Activated CD4-positive, alpha-beta T cell treated with anti-CD3 and anti-CD28 coated beads, Interleukin-2, amount 10 ng/mL, durations not matched to agents 7 days and 5 days (primary cell): ENCODE measurements at places on chromosomes 4 and X. TPM values are rescaled to one million over a fixed set of nuclear protein-coding genes. Genes with fewer than 3 reads are reported as not detected.

DNA sequence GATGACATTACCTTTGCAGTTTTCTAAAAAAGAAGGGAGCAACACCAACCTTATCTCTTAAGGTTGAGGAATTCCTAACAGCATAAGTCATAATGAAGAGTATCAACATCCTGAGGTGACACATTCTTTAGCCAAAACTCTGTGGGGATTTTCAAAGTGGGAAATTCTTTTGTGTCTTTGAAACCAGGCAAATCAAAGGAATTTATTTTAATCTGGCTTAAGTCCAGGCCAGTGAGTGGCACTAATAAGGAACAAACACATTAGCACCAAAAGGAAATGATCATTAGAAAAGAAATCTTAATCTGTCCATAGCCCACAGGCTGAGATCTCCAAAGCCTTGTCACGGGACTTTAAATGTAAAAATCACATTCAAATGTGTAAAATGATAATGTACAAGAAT lies 110.1 kb downstream of the LARP7 start:
- no peaks in the 10 kb centered on the region for H3K4me1 ChIP-seq
- DNase-seq = no peak
- no peak overlapping the region for H3K27ac ChIP-seq
- peaks cover 14% of the 10 kb centered on the region for H3K27me3 ChIP-seq

DNA sequence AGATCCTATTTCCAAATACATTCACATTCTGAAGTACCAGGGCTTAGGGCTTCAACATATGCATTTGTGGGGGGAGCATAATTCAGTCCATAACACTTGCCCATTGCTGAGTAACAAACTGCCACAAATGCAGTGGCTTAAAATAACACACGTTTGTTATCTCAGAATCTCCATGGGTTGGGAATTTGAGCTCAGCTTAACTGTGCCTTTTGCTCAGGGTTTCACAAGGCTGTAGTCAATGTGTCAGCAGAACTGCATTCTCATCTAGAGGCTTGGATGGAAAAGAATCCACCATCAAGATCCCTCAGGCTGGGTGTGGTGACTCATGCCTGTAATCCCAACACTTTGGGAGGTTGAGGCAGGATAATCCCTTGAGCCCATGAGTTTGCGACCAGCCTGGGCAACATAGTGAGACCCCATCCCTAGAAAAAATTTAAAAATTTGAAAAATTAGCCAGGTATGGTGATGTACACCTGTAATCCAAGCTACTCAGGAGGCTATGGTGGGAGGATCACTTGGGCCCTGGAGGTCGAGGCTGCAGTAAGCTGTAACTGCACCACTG lies 25.8 kb upstream of the TBL1X start:
- no peaks in the 10 kb centered on the region for H3K27me3 ChIP-seq
- DNase-seq = no peak
- H3K36me3 ChIP-seq = no peaks in the 10 kb centered on the region
- no peak overlapping the region for H3K27ac ChIP-seq
- no peak overlapping the region for H3K4me3 ChIP-seq
- H3K4me1 ChIP-seq = peaks cover 3% of the 10 kb centered on the region

DNA sequence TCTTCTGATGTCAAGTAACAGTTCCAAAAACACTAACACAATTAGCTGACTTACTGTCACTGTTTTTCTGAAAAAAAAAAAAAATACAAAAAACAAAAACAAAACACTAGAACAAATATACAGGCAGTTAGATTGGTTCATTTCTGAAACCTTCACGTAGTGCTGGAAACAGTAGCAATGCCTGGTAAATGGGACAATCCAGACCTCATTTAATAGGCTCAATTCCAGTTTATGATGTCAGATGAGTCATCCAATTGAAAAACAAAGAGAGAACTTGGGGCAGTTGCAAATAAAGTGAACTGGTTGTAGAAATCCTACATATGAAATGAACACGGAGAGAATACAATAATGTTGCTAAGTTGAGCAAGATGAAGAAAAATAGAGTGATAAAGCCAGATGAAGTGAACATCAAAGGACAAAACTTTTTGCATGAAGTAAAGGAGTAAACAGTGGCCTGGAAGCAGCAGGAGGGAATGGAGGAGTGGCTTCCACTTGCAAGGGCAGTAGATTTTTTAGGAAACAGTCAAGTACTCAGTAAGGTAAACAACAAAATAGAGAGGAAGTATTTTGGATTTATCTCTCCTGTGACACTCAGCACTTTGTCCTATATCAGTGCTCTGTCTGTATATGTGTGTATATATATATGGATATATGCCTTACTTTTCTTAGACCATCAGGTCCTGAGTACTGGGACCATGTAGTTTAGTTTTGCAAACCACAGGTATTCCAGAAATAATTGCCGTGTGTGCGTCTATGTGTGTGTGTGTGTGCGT lies 39.3 kb upstream of the MAGEA10 start:
- no peak for DNase-seq
- no peaks in the 10 kb centered on the region for H3K36me3 ChIP-seq
- no peak overlapping the region for H3K4me3 ChIP-seq
- H3K4me1 ChIP-seq = no peaks in the 10 kb centered on the region

DNA sequence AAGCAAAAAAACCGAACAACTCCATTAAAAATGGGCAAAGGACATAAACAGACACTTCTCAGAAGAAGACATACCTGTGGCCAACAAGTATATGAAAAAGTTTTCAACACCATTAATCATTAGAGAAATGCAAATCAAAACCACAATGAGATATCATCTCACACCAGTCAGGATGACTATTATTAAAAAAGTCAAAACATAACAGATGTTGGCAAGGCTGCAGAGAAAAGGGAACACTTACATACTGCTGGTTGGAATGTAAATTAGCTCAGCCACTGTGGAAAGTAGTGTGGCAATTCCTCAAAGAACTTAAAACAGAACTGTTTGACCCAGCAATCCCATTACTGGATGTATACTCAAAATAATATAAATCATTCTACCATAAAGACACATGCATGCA lies 436.3 kb downstream of the KLHL13 start:
- H3K27ac ChIP-seq = no peak overlapping the region
- H3K36me3 ChIP-seq = no peaks in the 10 kb centered on the region
- H3K4me1 ChIP-seq = no peaks in the 10 kb centered on the region
- H3K4me3 ChIP-seq = no peak overlapping the region
- H3K27me3 ChIP-seq = no peaks in the 10 kb centered on the region

DNA sequence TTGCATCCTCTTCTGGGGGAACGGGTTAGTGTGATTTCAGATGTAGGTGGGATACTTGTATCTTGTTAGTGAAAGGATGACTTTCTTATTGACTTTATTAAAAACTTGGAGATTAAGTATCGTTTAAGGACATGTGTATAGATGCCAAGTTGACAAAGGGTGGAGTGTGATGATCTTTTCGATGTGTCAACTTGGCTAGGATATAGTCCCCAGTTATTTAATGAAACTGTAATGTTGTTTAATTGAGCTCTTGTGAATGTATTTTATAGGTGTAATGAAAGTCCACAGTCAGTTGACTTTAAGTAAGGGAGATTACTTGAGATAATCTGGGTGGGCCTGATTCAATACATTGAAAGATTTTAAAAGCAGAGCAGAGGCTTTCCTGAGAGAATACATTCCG lies 127.0 kb downstream of the AASDH start:
- H3K4me1 ChIP-seq = peaks cover 13% of the 10 kb centered on the region
- H3K4me3 ChIP-seq = no peak overlapping the region
- H3K36me3 ChIP-seq = peaks cover 8% of the 10 kb centered on the region
- DNase-seq = no peak
- H3K27me3 ChIP-seq = peaks cover 24% of the 10 kb centered on the region

DNA sequence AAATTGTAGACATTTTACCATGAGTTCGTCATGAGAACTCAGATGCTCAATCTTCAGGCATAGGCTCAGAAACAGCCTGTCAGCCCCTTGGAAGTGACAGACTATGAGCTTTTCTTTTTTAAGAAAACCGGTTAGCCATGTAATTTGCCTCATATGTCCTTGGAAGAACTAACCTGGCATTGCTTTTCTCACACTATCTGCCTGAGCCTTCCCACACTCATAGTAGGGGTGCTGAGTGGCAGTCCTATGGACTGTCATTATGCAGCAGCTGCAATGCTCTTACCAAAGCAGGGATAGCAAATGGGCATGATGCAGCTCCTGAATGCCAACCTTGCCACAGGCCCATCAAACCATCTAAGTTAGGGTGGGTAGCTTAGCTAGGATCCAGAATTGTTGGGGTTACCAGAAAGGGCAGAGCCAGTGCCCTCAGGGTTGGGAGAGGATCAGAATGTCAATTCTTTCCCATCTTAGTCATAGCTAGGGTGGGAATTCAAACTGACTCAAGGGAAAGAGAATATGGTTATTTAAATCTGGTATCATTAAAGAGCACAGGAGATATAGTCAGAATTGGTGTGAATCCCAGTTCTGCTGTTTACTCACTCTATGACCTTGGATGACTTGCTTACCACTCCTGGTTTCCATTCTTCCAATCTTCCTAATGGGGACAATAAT lies 230.6 kb upstream of the CPEB2 start:
- H3K27me3 ChIP-seq = peaks cover 4% of the 10 kb centered on the region
- H3K27ac ChIP-seq = no peak overlapping the region
- no peak for DNase-seq
- no peaks in the 10 kb centered on the region for H3K36me3 ChIP-seq
- peaks cover 5% of the 10 kb centered on the region for H3K4me1 ChIP-seq

The MAGEC1 gene
- total RNA-seq = not detected

The ERAS gene
- not detected for total RNA-seq

The GPRIN3 gene
- total RNA-seq = 51.1 TPM

The SMPX gene
- not detected for total RNA-seq
